ENCODE measurements at places on chromosomes 1 and 21. TPM values are rescaled to one million over a fixed set of nuclear protein-coding genes. Genes with fewer than 3 reads are reported as not detected.

DNA sequence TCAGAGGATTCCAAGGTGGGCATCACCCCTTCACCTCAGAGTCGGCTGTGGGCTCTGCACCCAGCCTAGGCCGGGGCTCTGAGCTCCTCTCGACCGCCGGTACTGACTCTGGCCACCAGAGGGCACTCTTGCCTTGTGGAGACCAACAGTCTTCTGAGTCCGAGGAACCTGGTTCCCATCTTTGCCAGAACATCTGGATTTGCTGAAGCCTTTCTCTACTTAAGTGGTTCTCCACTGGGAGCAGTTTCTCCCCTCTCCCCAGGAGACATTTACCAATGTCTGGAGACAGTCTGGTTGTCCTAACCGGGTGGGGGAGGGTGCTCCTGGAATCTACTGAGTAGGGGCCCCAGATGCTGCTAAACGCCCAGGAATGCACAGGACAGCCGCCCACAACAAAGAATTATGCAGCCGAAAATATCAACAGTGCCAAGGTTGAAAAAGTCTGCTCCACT lies 9.4 kb downstream of the ETV3L start:
- DNase-seq, result peak; percentile 91

- DNase-seq, result no peak
Measured at GRCh38 chr21:14687268-14687625, 141.1 kb upstream of the SAMSN1 start.

GRCh38 chr1:79777481-79778219 lies 771.1 kb upstream of the ADGRL4 start:
- DNase-seq, result no peak

HLX gene
- total RNA-seq, result 5.0 TPM

EIF2D gene
- total RNA-seq, result 26.0 TPM

GRCh38 chr21:27776925-27777553 lies 810.2 kb upstream of the ADAMTS5 start:
- DNase-seq, result no peak

TSSK3 gene
- 1.2 TPM for total RNA-seq

- DNase-seq, result no peak
Measured at GRCh38 chr1:182833271-182833670, 5.9 kb upstream of the DHX9 start.

ITLN2 gene
- not detected for total RNA-seq

SLC1A7 gene
- not detected for total RNA-seq

- no peak for DNase-seq
Measured at GRCh38 chr1:220453371-220453770, 74.6 kb upstream of the MARK1 start.

TMIGD3 gene
- total RNA-seq, result 1.7 TPM

DYNLT4 gene
- total RNA-seq, result 1.0 TPM

GRCh38 chr1:208479435-208479834 lies 235.3 kb upstream of the PLXNA2 start:
- no peak for DNase-seq

GRCh38 chr1:81998165-81998564 lies 197.4 kb downstream of the ADGRL2 start:
- no peak for DNase-seq

IL10RB gene
- total RNA-seq, result 8.9 TPM

GRCh38 chr1:224287714-224288113 lies 42.3 kb downstream of the NVL start:
- no peak for DNase-seq

DNA sequence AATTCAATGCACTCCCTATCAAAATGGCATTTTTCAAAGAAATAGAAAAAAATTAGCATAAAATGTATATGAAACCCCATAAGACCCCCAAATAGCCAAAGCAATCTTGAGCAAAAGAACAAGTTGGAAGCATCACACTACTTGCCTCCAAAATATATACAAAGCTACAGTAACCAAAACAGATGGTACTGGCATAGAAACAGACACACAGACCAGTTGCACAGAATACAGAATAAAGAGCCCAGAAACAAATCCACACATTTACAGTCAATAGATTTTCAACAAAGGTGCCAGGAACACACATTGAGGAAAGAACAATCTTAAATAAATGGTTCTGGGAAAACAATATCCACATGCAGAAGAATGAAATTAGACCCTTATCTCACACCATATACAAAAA lies 350.8 kb downstream of the DSCAM start:
- DNase-seq, result no peak

DNA sequence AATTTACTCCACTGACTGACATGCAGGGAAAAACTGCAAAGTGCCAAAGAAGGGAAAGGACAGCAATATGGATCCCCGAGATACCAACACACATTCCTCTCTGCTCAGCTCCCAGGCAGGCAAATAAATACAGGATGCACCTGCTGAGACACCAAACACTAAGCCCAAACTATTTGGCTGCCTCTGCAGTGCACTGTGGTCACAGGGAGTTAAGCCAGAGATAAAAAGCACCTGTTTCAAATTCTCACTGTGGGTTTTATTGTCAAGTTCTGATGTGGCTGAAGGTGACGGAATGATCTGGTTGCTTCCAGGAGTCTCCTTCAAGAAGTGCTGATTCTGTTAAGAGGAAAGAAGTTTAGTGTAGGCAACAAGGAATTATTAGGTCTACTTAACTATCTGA lies 17.7 kb downstream of the TEX38 start:
- DNase-seq, result no peak

- no peak for DNase-seq
Measured at GRCh38 chr21:29961291-29962027, 21.7 kb upstream of the GRIK1 start.

ADSS2 gene
- total RNA-seq, result 5.5 TPM

- no peak for DNase-seq
Measured at GRCh38 chr1:224109981-224110380, 3.9 kb upstream of the FBXO28 start.

GRCh38 chr1:173023343-173023742 lies 27.4 kb downstream of the TNFSF18 start:
- no peak for DNase-seq

GRCh38 chr1:175197531-175197930 lies 5.0 kb upstream of the KIAA0040 start:
- no peak for DNase-seq

GRCh38 chr1:217188280-217189237 lies 442.3 kb downstream of the GPATCH2 start:
- DNase-seq, result no peak

IFI16 gene
- total RNA-seq, result 30.1 TPM

- DNase-seq, result no peak
Measured at GRCh38 chr1:8989821-8990220, 36.4 kb downstream of the SLC2A7 start.

- no peak for DNase-seq
Measured at GRCh38 chr1:117658676-117659075, 52.8 kb downstream of the TENT5C start.

DNA sequence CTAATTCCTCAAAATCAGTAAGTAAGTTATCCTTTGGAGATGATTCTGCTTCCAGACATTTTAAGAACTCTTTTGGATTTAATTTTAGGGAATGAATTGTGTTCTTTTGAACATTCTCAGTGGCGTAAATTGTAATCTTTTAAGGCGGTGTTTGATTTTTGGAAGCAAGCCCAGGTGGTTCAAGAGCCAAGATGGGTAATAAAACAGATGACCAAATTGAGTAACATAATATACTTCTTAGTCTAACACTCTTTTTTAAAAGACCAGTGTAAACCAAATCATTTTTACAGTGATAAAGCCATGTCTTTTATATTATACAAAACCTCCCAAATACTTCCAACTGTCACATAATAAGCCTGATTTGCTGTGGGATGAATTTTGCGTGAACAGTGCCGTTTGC lies 133.8 kb downstream of the LRRC40 start:
- DNase-seq, result no peak

- no peak for DNase-seq
Measured at GRCh38 chr1:147245586-147246021, 3.1 kb downstream of the CHD1L start.

KLF17 gene
- total RNA-seq, result not detected

DNA sequence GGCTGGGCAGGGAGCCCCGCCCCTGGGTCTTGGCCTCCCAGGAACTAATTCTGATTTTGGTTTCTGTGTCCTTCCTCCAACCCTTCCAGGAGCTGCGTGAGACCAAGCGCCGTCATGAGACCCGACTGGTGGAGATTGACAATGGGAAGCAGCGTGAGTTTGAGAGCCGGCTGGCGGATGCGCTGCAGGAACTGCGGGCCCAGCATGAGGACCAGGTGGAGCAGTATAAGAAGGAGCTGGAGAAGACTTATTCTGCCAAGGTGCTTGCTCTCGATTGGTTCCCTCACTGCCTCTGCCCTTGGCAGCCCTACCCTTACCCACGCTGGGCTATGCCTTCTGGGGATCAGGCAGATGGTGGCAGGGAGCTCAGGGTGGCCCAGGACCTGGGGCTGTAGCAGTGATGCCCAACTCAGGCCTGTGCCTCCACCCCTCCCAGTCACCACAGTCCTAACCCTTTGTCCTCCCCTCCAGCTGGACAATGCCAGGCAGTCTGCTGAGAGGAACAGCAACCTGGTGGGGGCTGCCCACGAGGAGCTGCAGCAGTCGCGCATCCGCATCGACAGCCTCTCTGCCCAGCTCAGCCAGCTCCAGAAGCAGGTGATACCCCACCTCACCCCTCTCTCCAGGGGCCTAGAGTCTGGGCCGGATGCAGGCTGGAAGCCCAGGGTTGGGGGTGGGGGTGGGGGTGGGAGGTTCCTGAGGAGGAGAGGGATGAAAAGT lies 18.5 kb upstream of the SEMA4A start:
- no peak for DNase-seq

- DNase-seq, result no peak
Measured at GRCh38 chr1:113197719-113198330, 124.8 kb downstream of the LRIG2 start.
